Neural crest cell (in vitro differentiated cells): ENCODE measurements at places on chromosomes 7 and 10. TPM values are rescaled to one million over a fixed set of nuclear protein-coding genes. Genes with fewer than 3 reads are reported as not detected.
A peak's percentile ranks its signal among the peaks of the same experiment; 100 is the strongest.

GRCh38 chr10:12264204-12264940 lies 68.4 kb downstream of the CDC123 start:
- no peaks in the 10 kb centered on the region for H3K36me3 ChIP-seq
- no peaks in the 10 kb centered on the region for H3K27me3 ChIP-seq
- H3K4me1 ChIP-seq = peaks cover 7% of the 10 kb centered on the region

The NEUROG3 gene
- total RNA-seq = 0.43 and 0.91 TPM in 2 replicates

The KAZALD1 gene
- total RNA-seq = 1.4 and 2.9 TPM in 2 replicates

- H3K36me3 ChIP-seq = no peaks in the 10 kb centered on the region
- no peak overlapping the region for H3K4me3 ChIP-seq
- H3K27ac ChIP-seq = peak overlapping the region; percentile 95
- H3K4me1 ChIP-seq = peaks cover 16% of the 10 kb centered on the region
Measured at GRCh38 chr7:45969940-45970339, 48.9 kb upstream of the IGFBP3 start.

The DUSP5 gene
- total RNA-seq = 2.4 and 2.5 TPM in 2 replicates

DNA sequence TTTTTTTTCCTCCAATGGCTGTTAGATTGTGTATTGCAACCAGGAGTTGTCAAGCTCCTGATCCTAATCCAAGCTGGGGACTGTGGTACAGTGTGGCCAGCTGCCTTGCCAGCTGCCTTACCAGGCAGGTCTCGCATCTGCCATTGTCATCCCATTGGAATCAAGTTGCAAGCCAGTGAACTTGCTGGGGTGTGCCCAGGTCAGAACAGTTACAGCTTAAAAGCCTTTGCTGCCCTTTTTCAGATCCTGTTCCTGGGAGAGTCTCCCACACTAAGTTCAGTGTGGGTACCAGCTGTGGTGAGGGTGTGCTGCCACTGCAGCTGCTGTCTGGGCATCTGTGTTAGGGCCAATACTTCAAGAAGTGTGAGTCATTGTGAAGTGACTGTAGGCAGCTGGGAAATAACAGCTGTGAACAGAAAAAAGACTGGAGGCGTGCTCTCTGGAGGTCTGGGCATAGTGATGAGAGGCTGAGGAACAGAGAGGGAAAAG lies 72.8 kb downstream of the CCNY start:
- DNase-seq = no peak
- H3K4me3 ChIP-seq = no peak overlapping the region
- no peaks in the 10 kb centered on the region for H3K27me3 ChIP-seq
- peak overlapping the region; percentile 21 for H3K27ac ChIP-seq
- H3K4me1 ChIP-seq = peaks cover 38% of the 10 kb centered on the region

DNA sequence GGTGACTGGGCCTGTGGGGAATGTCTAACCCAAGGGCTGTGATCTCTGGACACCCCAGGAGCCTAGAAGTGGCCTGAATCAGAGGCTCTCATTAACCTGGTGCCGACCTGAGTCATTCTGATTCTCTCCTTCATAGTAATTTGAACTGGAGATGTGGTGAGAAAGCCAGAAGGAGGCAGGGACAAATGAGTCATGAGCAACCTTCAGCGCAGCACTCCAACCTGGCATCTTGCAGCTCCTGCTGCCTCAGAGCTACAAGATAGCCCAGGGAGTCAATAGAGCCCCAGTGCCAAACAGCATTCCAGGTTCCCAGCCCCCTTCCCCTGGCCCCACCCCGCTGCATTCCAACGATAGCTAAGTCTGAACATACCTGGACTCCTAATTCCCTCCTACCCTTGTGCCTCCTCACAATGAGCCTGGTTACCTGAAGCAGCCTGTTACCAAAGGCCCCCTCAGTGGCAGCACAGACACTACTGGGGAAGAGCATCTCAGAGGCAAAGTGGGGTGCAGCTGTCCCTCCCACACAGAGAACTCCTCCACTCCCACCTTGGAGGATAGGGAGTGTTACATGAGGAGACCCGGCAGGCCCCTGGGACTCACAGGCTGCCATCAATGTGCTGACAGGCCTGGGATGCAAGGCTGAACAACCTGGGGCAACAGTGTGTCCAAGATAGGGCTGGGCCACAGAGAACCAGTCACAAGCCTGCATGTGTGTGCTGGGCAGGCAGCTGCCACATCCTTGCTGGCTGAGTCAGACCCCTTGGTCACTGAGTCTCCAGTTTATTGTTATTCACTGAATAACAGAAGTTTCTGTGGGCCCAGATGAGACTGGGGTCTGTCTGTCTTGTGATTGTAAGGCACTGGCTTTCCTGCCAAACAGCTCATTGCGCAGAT lies 76.8 kb upstream of the LEP start:
- no peak for DNase-seq
- peaks cover 96% of the 10 kb centered on the region for H3K27me3 ChIP-seq
- H3K36me3 ChIP-seq = no peaks in the 10 kb centered on the region

GRCh38 chr7:144384555-144385245 lies 18.8 kb downstream of the NOBOX start:
- no peak for DNase-seq
- H3K27me3 ChIP-seq = no peaks in the 10 kb centered on the region
- no peak overlapping the region for H3K4me3 ChIP-seq
- no peaks in the 10 kb centered on the region for H3K36me3 ChIP-seq
